ENCODE measurements at places on chromosomes 7 and 10.

GRCh38 chr10:86159797-86160196 is 206.8 kb downstream of the GRID1 start:
- DNase-seq: no peak

- DNase-seq: no peak
These were observed 107.3 kb upstream of the SHH start for GRCh38 chr7:155919391-155920067.

- DNase-seq: no peak
These were observed 18.7 kb downstream of the SRRM3 start for GRCh38 chr7:76220185-76221057.

DNA sequence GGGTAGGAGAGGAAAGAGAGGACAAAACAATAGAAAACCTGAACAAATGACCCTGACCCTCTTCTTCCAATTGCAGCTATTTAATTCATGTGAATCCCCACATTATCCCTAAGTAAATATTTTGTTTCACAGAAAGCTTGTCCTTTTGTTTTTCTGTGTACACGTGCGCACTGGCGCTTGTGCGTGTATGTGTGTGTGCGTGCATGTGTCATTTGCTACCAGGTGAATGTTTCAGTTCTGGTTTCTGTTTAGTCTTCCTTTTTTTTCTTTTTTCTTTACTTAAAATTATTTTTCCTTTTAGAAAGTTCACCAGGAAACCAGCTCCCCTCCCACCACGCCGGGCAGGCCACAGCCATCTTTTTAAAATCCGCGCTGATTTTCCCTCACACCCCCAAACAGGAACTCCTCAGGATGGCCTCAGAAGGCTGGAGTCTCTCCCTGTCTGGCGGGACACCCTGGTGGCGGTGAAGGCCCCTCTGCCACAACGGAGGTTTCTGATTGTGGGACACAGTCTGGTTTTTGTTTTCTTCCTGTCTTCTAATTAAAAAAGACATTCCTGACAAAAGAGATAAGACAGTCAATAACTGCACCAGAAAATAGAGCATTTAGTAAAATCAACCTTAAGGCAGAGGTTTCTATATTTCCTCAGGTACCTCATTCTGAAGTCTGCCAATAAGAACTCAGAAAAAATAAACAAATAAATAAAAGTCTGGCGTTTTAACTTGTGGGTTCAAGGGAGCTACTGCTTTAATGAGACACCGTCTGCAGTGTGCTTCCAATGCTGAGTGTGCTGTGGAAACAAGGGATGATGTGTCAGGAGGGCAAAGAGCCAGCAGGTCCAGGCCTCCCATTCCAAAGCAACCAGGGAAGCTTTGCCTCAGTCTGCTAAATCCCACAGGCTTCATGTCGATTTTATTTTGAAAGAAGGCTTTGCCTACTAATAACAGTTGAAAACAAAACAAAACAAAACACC is 17.4 kb downstream of the IRF5 start:
- no peak for DNase-seq

- DNase-seq: no peak
These were observed 311.0 kb downstream of the PTEN start for GRCh38 chr10:88174391-88174790.

DNA sequence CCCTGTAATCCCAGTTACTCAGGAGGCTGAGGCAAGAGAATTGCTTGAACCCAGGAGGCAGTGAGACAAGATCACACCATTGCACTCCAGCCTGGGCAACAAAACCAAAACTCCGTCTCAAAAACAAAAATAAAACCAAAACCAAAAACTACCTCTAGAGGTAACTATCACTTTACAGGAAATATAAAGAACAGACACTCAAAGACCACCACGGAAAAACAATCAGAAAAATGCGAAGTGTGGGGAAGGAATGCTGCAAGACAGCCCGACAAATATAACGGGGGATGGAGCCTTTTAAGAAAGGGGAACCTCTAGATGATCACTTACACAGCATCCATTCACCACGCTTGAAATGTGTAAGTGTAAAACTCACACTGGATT is 4.3 kb downstream of the HNRNPF start:
- DNase-seq: no peak

DNA sequence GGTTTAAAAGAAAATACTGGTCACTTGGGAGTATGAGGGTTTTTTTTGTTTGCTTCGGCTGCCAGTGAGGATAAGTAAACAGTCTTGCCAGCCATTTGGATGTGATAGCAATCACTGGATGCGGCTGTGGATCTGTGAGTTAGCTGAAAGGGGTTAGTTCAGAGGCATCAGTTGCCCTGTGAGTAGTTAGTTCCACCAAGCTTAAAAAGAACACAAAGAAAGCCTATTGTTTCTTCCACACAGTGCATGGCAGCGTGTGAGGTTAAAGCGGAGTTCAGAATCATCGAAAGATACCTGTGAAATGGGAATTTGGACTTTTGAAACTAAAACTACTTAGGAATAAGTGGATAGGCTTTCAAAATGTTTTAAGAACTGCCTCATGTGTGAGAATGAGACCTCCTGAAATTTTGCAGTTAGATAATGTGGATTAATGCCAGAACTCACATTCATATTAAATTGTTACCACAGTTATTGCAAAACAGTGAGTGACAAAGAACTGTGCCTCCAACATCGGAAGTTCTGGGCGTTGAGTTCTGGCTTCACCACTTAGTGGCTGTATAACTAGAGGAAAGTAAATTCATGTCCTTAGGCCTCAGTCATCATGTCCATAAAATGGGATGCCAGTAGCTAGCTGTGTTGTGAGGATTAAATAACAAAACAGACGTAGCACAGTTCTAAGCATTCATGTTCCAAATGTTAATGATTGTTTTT is 31.3 kb downstream of the KIAA1217 start:
- no peak for DNase-seq

- DNase-seq: peak; percentile 42
These were observed 149.7 kb downstream of the CELF2 start for GRCh38 chr10:11167233-11167966.

- DNase-seq: no peak
These were observed 2.5 kb downstream of the SH3PXD2A start for GRCh38 chr10:103852856-103853255.

DNA sequence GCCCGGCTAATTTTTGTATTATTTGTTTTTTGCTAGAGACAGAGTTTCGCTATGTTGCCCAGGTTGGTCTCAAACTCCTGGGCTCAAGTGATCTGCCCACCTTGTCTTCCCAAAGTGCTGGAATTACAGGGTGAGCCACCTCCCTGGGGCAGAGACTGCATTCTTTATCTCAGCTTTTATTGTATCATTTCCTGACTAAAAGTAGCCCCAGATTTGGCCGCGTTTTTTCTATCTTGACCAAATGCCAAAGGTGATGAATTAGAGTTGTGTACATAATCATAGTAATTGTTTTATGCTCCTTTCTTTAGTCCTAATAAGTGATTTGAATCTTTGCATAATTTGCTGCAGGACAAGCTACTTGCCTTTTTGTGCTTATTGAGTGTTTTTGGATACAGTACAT is 3.1 kb upstream of the SMNDC1 start:
- no peak for DNase-seq

Data from activated CD4-positive, alpha-beta T cell treated with anti-CD3 and anti-CD28 coated beads, Interleukin-2, Interleukin-6, amounts not matched to agents 100 ng/mL and 50 ng/mL, durations not matched to agents 16 hours and 8 hours (primary cell).